ENCODE measurements at places on chromosomes 7 and 10.

DNA sequence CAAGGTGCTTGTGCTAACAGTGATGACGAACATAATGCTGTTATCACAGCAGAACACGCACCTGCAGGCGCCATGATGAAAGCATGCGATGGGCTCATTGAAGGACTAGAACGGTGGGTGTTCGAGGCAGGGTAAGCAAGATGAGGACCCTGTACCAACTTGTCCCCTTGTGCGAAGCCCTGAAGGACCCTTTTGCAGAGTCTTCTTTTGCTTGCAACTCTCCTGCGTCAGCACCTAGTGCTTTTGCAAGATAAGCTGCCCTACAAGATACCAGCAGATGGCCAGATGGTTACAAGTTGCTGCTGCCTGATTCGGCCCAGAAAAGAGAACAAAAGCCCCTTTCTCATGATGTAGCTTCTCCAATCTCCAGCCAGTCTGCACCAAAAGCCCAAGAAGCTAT lies 4.2 kb upstream of the IL15RA start:
- no peak for DNase-seq

GRCh38 chr10:95363303-95363912 lies 72.6 kb upstream of the PDLIM1 start:
- peak; percentile 67 for DNase-seq

GRCh38 chr7:44112231-44112996 lies 8.3 kb downstream of the AEBP1 start:
- DNase-seq = no peak

DNA sequence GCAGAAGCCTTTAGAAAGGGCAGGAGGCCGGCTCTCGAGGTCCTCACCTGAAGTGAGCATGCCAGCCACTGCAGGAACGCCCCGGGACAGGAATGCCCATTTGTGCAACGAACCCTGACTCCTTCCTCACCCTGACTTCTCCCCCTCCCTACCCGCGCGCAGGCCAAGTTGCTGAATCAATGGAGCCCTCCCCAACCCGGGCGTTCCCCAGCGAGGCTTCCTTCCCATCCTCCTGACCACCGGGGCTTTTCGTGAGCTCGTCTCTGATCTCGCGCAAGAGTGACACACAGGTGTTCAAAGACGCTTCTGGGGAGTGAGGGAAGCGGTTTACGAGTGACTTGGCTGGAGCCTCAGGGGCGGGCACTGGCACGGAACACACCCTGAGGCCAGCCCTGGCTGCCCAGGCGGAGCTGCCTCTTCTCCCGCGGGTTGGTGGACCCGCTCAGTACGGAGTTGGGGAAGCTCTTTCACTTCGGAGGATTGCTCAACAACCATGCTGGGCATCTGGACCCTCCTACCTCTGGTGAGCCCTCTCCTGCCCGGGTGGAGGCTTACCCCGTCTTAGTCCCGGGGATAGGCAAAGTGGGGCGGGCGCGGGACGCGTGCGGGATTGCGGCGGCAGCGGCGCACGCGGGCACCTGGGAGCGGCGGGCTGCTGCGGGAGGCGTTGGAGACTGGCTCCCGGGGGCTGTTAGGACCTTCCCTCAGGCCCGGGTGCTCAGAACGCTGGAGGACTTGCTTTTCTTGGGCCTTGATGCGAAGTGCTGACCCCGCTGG lies at the start of gene FAS:
Gene FAS (plus strand): TSS at position 415 of the 777 bp plus-strand sequence. CDS start 79 bp downstream, at position 494.
- DNase-seq = peak; percentile 72

DNA sequence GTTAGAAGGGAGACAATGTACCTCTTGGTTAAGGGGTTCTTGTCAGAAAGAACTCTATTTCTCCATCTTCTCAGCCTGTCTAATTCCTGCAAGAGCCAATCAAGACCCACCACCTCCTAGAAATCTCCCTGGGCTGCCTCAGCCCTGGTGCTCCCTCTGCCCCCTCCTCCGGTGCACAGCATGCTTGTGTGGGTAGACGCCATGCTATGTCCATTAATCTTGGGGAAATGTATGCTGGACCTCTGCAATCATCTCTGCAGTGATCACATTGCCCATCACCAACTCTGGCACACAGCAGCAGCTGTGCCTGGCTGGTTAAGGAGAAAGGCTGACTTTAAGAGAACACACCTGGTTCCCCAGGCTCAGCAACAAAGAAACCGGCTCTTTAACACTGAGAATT lies 37.3 kb downstream of the SH3PXD2A start:
- DNase-seq = no peak

DNA sequence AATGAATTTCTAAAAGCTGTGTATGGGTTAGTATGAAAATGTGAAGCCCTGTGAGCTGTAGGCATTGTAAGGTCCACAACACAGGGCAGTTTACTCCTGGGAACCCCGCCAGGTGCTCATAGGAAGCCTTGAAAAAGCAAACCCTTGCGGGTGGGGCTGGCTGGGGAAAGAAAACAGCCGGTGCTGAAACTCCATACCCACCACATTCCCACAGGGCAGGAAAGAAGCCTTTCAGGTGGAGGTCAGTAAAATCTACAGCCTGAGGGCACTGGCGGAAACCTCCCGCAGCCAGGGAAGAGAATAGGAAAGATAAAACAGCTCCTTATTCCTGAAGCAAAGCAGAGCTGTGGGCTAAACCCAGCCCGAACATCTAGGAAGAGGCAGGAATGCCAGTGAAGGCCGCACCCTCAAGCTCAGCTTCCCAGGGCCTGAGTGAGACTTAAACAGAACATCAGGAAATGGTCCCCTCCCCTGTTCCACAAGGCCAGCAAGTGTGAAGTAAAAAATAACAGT lies 34.7 kb downstream of the PODXL start:
- no peak for DNase-seq

DNA sequence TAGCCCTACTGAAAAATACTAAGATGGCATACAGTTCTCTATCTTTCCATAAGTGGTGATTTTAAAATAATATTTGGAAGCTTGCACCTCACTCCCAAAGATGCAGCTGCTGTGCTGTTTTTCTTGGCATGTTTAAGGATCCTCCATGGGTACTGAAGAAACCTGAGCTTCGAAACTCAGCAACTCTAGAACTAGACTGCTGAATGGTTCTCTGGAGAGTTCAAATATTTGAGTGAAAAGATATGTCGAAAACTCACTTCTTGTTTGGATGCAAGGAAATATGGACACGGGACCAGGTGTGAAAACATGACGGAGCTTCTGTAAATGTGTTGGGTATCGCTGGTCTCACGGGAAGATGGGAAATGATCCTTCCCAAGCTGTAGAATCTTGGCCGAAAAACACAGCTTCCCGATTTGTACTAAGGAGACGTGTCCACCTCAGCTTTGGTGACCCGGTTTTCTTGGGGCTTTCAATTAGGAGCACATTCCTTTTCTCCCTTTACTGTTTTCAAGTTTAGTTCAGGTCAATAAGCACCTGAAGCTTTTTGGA lies 543.8 kb upstream of the NRP1 start:
- DNase-seq = no peak

DNA sequence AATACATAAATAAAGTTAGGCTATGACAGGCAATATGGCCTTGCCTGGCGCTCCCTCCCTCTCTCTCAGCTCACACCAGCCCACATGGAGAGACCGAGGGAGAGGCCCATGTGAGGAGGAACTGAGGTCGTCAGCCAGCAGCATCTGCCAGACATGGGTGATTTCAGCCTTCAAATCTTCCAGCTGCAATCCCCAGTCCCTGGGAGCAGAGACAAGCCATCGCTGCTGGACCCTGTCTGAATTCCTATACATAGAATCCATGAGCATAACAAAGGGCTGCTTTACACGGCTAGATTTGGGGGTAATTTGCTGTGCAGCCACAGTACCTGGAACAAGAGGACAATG lies 35.6 kb downstream of the ANKRD16 start:
- DNase-seq = peak; percentile 62

- DNase-seq = no peak
These were observed 54.5 kb downstream of the CCDC6 start for GRCh38 chr10:59851864-59852263.

DNA sequence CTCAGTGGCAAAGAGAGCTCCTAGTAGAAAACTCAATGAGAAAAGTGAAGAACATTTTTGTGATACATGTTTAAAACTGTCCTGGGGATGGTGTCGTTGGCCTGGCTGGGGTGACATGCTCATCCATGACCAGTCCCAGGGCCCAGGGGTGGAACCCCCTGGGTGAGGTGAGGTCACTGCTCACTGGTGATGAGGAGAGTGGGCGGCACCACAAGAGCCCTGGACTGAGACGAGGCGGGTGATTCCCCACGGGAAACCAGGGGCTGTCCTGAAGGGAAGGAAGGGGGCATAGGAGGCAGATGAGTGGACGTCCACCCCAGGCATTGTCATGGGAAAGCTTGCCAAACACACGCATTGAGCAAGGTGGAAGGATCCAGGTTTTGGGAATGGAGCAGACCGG lies 54.6 kb downstream of the HTR5A start:
- no peak for DNase-seq

DNA sequence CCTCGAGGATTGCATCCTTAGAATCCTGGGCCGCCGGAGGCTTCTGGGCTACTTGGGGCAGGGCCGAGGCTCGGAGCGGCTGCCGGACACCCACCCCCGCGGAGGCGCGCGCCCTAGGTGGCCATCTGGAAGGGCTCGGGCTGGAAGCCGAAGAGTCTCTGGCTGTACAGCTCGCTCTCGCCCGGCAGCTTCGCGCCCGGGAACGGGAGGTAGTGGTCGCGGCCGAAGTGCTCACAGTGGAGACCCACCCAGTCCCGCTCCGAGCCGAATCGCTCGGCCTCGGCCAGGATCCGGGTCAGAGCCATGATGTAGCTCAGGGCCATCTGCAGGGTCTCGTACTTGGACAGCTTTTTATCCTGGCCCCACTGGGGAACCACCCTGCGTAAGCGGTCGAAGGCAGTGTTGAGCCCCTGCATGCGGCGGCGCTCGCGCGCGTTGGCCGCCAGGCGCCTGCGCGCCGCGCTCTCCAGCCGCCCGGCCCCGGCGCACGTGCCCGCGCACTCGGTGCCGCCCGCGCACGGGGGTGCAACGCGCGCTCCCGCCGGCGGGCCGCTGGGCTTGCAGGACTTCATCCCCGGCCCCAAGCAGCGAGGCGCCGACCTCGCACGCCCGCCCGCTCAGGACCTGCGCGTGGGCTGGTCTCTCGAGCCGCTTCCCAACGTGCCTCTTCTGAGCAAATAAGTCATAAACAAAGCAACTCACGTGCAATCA lies 652 bp downstream of the ATOH7 start:
- DNase-seq = peak; percentile 47

DNA sequence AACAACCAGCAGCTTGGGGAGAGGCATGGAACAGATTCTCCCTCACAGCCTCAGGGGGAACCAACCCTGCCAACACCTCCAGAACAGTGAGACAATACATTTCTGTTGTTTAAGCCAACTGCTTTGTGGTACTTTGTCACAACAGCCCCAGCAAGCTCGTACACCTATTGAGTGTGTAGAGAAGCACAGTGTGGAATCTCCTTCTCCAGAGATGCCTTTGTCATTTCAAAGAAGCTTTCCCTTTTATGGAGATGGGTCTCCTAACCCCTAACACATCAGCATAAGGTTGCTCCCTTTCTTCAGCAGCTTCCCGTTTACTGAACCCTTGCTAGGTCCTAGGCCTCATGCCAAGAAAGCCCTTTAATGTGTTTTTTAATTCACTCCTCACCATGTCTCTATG lies 60.7 kb upstream of the AGK start:
- DNase-seq = no peak

DNA sequence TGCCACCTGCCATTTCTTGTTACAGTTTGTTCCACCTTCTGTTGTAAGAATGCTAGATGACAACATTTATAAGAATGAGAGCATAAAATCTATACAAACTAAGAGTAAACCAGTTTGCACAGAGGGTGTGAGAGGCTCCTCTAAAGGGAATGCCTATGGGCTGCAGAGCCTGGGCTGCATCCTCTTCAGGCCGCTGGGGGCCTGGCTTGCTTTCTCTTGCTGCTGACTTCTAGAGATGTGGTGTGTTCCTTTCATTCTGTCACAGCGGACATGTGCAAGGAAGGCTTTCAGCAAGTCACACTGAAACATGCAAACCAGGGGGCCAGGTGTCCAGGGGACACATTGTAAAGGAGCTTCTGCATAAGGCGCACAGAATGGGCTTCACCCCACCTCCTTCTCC lies 7.1 kb upstream of the ATP6V1F start:
- no peak for DNase-seq

GRCh38 chr7:87413029-87413428 lies 62.5 kb downstream of the ABCB4 start:
- no peak for DNase-seq

GRCh38 chr10:111370101-111370500 lies 293.3 kb downstream of the ADRA2A start:
- no peak for DNase-seq

- no peak for DNase-seq
These were observed 102.6 kb upstream of the AFAP1L2 start for GRCh38 chr10:114506871-114507385.

GRCh38 chr10:48670978-48671913 lies 13.4 kb upstream of the WDFY4 start:
- DNase-seq = no peak

GRCh38 chr7:90188281-90188680 lies 23.3 kb upstream of the STEAP2 start:
- DNase-seq = no peak

GRCh38 chr7:70372768-70373515 lies 759.0 kb upstream of the GALNT17 start:
- DNase-seq = no peak
